ENCODE measurements at places on chromosomes 6 and 20. TPM values are rescaled to one million over a fixed set of nuclear protein-coding genes. Genes with fewer than 3 reads are reported as not detected.

The TMEM74B gene
- 0.42 TPM for total RNA-seq

The PRDM13 gene
- not detected for total RNA-seq

The BHLHE23 gene
- not detected for total RNA-seq

The GHRH gene
- total RNA-seq = not detected

The SLC12A5 gene
- total RNA-seq = 1.7 TPM

The GPR6 gene
- total RNA-seq = not detected

The CDSN gene
- total RNA-seq = not detected

The SEC63 gene
- total RNA-seq = 126 TPM
